ENCODE measurements at places on chromosomes 4 and X.

DNA sequence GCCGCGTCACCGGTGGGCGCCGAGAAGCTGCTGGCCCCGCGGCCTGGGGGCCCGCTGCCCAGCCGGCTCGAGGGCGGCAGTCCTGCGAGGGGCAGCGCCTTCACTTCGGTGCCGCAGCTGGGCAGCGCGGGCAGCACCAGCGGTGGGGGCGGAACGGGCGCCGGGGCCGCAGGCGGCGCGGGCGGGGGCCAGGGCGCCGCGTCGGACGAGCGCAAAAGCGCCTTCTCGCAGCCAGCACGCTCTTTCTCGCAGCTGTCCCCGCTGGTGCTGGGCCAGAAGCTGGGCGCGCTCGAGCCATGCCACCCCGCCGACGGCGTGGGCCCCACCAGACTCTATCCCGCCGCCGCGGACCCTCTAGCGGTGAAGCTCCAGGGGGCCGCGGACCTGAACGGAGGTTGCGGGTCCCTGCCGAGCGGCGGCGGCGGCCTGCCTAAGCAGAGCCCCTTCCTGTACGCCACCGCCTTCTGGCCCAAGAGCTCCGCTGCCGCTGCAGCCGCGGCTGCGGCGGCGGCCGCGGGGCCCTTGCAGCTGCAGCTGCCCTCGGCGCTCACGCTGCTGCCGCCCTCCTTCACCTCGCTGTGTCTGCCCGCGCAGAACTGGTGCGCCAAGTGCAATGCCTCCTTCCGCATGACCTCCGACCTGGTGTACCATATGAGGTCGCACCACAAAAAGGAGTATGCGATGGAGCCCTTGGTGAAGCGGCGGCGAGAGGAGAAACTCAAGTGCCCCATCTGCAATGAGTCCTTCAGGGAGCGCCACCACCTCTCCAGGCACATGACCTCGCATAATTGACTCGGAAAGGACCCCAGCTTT lies 5.6 kb downstream of the PRDM8 start:
- H3K27me3 ChIP-seq: no peaks in the 10 kb centered on the region
- peaks cover 14% of the 10 kb centered on the region for H3K36me3 ChIP-seq
- peak overlapping the region; percentile 68 for H3K4me3 ChIP-seq
- H3K27ac ChIP-seq: no peak overlapping the region

DNA sequence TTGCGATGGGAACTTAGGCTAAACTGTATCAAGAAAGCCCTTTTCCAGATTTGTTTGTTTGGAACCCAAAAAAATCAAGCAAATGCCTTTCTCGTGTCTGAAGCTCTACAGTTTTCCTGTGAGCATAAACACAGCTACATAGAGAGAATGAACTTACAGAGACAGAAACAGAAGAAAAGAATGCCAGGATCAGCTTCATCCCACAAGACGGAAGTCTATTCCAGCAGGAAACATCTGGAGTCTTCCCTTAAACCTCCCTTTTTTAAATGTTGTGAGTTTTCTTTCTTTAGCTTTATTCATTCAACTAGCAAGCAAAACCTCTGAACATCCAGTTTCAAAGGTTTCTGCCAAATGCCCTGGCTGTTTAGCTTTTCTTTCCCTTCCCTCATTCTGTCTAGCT lies 32.6 kb upstream of the ZFP42 start:
- H3K4me1 ChIP-seq: no peaks in the 10 kb centered on the region
- no peaks in the 10 kb centered on the region for H3K27me3 ChIP-seq
- H3K4me3 ChIP-seq: no peak overlapping the region
- DNase-seq: peak; percentile 10
- no peaks in the 10 kb centered on the region for H3K36me3 ChIP-seq

- no peak overlapping the region for H3K4me3 ChIP-seq
- no peak for DNase-seq
- H3K36me3 ChIP-seq: no peaks in the 10 kb centered on the region
- H3K27ac ChIP-seq: no peak overlapping the region
- H3K4me1 ChIP-seq: no peaks in the 10 kb centered on the region
Measured at GRCh38 chr4:26510334-26510964, 20.2 kb upstream of the CCKAR start.

GRCh38 chr4:2287594-2287915 lies 25.6 kb upstream of the MXD4 start:
- no peaks in the 10 kb centered on the region for H3K36me3 ChIP-seq
- no peak overlapping the region for H3K27ac ChIP-seq
- H3K27me3 ChIP-seq: no peaks in the 10 kb centered on the region

GRCh38 chr4:173513651-173514050 lies 16.4 kb downstream of the HAND2 start:
- H3K4me3 ChIP-seq: no peak overlapping the region
- no peaks in the 10 kb centered on the region for H3K27me3 ChIP-seq
- H3K27ac ChIP-seq: no peak overlapping the region

- H3K4me1 ChIP-seq: no peaks in the 10 kb centered on the region
- no peaks in the 10 kb centered on the region for H3K27me3 ChIP-seq
- no peaks in the 10 kb centered on the region for H3K36me3 ChIP-seq
- no peak overlapping the region for H3K4me3 ChIP-seq
- no peak overlapping the region for H3K27ac ChIP-seq
- DNase-seq: peak; percentile 16
Measured at GRCh38 chr4:95289028-95289634, 259.6 kb downstream of the UNC5C start.

GRCh38 chr4:768076-768475 lies 57.9 kb downstream of the CPLX1 start:
- H3K36me3 ChIP-seq: peaks cover 79% of the 10 kb centered on the region
- DNase-seq: no peak
- H3K4me1 ChIP-seq: peaks cover 38% of the 10 kb centered on the region
- no peaks in the 10 kb centered on the region for H3K27me3 ChIP-seq

DNA sequence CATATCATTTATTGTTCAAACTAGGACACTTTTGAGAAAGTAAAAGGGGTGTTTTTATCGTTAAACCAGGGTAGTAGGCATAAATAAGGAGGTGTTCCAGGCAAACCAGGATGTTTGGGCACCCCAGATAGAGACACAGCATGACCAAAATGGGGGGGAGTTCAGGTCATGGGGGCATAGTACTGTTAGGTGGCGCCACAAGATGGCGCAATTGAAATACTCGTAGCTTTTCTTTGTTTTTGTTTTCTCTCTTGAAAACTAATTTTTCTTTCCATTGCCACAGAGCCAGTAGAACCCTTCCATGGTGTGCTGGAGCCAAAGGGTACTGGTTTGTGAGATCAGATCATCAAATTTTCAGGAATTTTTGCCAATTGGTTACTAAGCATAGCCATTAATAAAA lies 283.4 kb downstream of the BCOR start:
- H3K36me3 ChIP-seq: no peaks in the 10 kb centered on the region
- DNase-seq: no peak
- no peaks in the 10 kb centered on the region for H3K27me3 ChIP-seq
- no peak overlapping the region for H3K27ac ChIP-seq
- H3K4me3 ChIP-seq: no peak overlapping the region

DNA sequence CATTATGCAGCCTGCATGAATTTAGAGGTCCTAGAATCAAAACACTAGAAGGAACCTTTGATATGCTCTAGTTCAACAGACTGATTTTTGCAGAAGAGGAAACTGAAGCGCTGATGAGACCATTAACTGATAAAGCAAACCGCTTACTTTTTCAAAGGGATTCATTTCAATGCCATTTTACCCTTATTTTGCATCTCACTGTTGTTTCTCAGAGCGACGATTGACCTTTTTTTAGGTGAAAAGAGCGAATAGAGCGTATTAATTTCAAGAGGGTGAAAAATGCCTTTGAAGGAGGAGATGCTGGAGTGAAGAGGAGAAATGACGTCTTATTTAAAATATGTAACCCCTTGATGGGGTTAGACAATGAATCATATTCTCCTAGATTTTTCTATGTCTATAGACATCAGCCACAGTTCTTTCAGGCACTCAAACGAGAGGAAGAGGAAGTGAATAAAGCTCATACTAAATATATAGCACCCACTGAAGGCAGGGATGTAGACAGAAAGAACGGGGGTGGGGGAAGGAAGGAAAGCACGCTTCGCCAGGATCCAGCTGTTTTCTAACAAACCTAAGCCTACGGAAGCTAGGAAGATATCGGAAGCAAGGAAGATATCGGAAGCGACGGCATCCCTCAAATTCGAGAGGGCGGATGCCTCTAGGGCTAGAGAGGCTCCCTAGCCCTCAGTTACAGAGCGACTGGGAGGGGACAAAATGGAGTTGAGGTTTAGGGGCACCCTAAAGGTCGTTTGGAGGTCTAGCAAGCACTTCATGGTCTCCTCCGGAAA lies 848 bp downstream of the ACSL4 start:
- H3K4me1 ChIP-seq: no peaks in the 10 kb centered on the region
- H3K36me3 ChIP-seq: peaks cover 2% of the 10 kb centered on the region
- H3K27me3 ChIP-seq: peaks cover 15% of the 10 kb centered on the region
- H3K4me3 ChIP-seq: peak overlapping the region; percentile 65
- peak; percentile 53 for DNase-seq

GRCh38 chr4:114056599-114056998 lies 77.2 kb upstream of the ARSJ start:
- H3K4me3 ChIP-seq: no peak overlapping the region
- no peaks in the 10 kb centered on the region for H3K27me3 ChIP-seq
- H3K36me3 ChIP-seq: no peaks in the 10 kb centered on the region

GRCh38 chr4:79851625-79852304 lies 221.3 kb downstream of the ANTXR2 start:
- H3K4me1 ChIP-seq: no peaks in the 10 kb centered on the region
- no peak overlapping the region for H3K27ac ChIP-seq
- no peak for DNase-seq
- H3K4me3 ChIP-seq: no peak overlapping the region
- no peaks in the 10 kb centered on the region for H3K36me3 ChIP-seq
- H3K27me3 ChIP-seq: no peaks in the 10 kb centered on the region

DNA sequence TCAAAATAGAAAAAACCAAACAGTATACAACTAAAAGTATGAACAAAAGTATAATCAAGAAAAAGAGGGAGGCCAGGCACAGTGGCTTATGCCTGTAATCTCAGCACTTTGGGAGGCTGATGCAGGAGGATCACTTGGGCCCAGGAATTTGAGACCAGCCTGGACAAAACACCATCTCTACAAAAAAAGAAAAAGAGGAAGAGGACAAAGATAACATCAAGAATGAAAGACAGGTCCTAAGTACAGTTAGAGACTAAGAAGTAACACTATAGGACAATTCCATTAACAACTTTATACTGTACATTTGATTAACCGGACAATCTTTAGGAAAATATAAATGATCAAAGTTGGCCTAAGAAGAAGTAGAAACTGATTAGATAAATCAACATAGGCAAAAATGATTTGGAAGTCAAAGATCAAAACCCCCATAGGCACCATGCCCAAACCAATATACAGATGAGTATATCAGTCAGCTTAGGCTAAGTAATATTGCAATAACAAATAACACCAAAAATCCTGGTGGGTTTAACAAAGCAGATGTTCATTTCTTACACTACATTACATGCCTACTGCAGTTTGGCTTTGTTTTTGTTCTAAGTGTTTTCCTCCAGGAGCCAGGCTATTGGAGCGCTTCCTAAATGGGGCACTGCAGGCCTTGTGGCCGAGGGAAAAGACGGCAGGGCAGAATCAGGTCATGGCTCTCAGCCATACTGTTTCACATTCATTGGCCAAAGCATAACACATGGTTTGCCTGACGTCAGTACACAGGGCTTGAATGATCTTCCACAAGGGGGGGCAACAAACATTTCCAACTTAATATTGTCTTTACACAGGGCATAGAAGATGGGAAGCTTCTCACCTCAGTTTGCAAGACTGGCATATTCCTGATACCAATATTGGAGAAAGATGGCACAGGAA lies 42.2 kb upstream of the HGFAC start:
- H3K4me3 ChIP-seq: no peak overlapping the region
- DNase-seq: no peak
- H3K27me3 ChIP-seq: no peaks in the 10 kb centered on the region
- peaks cover 14% of the 10 kb centered on the region for H3K4me1 ChIP-seq

- H3K4me1 ChIP-seq: peaks cover 7% of the 10 kb centered on the region
- no peaks in the 10 kb centered on the region for H3K36me3 ChIP-seq
- H3K4me3 ChIP-seq: no peak overlapping the region
- no peaks in the 10 kb centered on the region for H3K27me3 ChIP-seq
Measured at GRCh38 chr4:142475663-142476062, 370.4 kb downstream of the INPP4B start.

DNA sequence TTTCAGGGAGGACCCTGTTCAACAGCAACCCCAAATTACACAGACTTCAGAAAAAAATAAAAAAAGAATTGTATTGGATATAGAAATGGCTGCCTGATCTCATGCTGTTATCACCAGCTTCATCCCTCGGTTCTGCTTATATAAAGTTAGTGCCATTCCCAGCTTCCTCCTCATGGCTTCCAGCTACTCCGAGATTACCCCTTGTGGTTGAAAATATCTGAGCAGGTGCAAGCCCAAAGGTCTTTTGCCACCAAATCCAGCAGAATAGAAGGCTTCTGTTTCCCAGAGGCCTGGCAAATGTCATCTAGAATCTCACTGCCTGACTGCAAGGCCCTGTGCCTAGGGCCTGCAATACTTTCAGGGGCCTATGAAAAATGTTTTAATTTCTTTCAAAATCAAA lies 13.8 kb upstream of the HPGDS start:
- no peaks in the 10 kb centered on the region for H3K36me3 ChIP-seq
- no peak for DNase-seq
- no peak overlapping the region for H3K27ac ChIP-seq
- H3K27me3 ChIP-seq: no peaks in the 10 kb centered on the region

DNA sequence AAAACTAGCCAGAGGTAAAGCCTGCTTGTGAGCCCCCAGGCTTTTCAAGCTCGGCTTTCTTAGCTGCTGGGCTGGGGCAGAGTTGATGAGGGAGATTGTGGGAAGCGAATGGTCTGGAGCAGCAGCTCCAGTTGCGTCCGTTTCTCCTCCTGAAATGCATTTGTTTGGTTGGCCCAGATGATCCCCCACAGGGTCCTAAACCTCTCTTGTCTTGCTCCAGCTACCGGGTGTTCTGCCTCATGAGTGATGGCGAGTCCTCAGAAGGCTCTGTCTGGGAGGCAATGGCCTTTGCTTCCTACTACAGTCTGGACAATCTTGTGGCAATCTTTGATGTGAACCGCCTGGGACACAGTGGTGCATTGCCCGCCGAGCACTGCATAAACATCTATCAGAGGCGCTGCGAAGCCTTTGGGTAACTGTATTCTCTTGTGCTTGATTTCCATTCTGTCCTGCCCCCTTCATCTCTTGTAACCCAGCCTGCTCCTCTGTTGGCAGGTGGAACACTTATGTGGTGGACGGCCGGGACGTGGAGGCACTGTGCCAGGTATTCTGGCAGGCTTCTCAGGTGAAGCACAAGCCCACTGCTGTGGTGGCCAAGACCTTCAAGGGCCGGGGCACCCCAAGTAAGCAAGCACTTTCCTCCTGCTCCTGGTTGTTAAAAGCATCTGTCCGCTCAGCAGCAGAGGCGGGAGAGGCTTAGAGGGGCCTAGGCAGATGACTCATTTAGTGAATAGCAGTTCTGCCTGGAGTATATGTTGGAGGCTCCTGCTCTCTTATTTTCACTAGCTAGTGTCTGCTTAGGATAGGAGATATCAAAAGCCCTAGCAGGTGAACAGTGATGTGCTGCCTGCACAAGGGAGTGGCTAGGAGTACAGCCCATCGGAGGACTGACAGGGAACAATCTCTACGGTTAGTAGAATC lies 15.3 kb downstream of the TKTL1 start:
- H3K4me3 ChIP-seq: no peak overlapping the region
- H3K27me3 ChIP-seq: peaks cover 4% of the 10 kb centered on the region
- H3K4me1 ChIP-seq: peaks cover 1% of the 10 kb centered on the region
- H3K36me3 ChIP-seq: no peaks in the 10 kb centered on the region
